ENCODE measurements at places on chromosomes 5 and 9.
A peak's percentile ranks its signal among the peaks of the same experiment; 100 is the strongest.

- DNase-seq, result no peak
Measured at GRCh38 chr9:38277601-38278200, 114.8 kb upstream of the ALDH1B1 start.

DNA sequence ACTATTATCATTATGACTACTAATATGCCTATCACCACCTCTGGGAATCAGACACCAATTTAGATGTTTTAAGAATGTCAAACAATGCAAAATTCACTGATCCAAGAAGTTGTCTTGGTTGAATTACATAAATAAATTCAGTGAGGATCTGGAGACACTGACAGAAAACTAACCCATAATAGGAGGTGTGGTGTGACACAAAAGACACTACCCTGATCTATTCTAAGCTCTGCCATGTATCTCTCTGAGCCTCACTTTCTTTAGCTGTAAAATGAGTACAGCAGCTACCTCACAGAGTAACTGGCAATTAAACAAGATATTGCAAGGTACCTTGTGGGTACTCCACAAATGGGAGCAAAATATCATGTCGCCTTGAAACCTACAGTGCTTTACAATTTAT lies 7.5 kb downstream of the CDK5RAP2 start:
- no peak for DNase-seq

- DNase-seq, result no peak
Measured at GRCh38 chr5:143148771-143149170, 254.7 kb downstream of the NR3C1 start.

DNA sequence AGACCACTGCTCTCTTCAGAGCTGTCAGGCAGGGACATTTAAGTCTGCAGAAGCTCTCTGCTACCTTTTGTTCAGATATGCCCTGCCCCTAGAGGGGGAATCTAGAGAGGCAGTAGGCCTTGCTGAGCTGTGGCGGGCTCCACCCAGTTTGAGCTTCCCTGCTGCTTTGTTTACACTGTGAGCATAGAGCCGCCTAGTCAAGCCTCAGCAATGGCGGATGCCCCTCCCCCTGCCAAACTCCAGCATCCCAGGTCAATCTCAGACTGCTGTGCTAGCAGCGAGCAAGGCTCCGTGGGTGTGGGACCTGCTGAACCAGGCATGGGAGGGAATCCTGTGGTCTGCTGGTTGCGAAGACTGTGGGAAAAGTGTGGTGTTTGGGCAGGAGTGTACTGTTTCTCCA lies 59.9 kb downstream of the CAVIN4 start:
- no peak for DNase-seq

GRCh38 chr5:99449786-99450185 lies 521.0 kb upstream of the CHD1 start:
- DNase-seq, result no peak

DNA sequence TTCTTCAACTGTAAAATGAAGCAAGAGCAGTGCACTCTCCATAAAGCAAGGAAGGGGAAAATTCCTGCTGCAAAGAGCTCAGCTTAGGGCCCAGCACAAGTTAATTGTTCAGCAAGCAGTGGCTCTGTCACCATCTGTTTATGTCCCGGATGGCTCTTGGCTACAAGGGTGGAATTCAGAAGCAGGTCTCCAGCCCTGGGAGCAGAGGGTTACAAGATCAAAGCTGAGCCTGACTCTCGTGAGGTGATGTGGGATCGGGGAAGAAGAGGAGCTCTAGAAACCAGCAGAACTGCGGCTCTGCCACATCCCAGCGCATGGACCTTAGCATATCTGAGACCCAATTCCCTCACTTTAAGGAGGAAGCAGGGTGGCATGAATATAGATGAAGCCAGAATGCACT lies 25.2 kb upstream of the OLFM1 start:
- DNase-seq, result no peak

- DNase-seq, result no peak
Measured at GRCh38 chr5:95083606-95084005, 201.3 kb downstream of the MCTP1 start.

- no peak for DNase-seq
Measured at GRCh38 chr9:3650994-3651622, 125.3 kb upstream of the RFX3 start.

DNA sequence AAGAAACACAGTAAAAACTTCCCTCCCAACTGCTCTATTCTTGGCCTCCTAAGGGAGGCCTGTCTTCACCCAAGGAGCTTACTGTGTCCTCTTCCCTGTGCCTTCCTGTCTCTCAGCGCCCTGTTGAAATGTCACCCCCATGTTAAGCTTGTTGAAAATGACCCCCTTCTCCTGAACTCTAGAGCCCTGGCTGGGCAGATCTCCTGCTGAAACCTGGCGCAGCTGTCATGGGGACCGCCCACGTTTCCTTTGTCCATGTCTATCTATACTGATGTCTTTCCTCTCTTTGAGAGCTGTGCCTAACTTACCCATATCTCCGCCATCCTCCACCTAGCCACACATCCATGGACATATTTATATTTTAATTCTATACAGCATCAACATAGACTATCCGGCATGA lies 33.3 kb downstream of the PTCH1 start:
- no peak for DNase-seq

DNA sequence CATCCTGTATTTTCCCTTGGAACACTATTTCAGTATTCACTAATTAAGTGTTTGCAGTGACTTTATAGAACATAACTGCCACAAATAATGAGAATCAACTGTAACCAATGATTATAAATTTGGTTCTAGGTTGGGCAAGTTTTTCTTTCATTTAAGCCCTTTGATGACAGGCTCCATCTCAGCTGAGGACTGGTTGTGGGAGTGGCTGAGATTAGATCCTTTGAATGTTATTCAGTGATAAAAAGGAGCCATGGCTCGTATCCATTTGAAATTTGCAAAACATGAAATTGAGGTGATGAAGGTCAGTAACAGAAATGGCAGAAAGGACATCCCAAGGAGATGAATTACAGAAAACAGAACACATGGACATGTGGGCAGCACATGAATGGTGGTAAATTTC lies 138.1 kb upstream of the PCA3 start:
- DNase-seq, result no peak

- no peak for DNase-seq
Measured at GRCh38 chr5:159050316-159051143, 49.2 kb downstream of the EBF1 start.

DNA sequence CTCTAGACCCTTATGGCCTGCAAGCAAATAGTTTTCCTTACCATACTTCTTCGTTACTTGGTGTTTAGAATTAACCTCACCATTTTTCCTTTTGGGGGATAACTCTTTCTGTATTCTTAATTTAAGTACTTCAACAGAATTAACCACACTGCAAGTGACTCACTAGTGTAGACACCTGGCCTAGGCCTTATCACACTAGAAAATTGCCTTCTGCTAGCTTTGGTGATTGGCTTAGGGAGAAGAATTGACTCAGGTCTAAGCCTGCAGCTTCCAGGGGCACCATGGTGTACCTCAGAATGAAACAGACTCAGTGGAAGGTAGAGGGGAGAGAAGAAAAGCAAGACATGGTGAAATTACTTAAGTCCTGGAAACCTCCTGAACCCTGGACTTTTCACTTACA lies 112.8 kb upstream of the HMHB1 start:
- no peak for DNase-seq

DNA sequence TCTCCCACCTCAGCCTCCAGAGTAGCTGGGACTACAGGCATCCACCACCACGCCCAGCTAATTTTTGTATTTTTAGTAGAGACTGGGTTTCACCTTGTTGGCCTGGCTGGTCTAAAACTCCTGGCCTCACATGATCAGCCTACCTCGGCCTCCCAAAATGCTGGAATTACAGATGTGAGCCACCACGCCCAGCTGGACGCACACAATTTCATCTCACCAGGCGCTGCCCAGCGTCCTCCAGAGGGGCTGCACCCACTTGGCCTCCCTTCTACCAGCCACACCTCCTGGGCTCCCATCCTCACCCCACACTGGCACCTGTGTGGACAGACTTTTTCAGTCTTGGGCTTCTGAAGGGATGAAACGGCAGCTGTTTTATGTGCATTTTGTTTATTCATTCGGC lies 3.8 kb upstream of the EXOC3 start:
- no peak for DNase-seq

- no peak for DNase-seq
Measured at GRCh38 chr9:19995619-19996018, 206.8 kb upstream of the SLC24A2 start.

GRCh38 chr9:93669958-93670207 lies 93.5 kb downstream of the PHF2 start:
- no peak for DNase-seq

DNA sequence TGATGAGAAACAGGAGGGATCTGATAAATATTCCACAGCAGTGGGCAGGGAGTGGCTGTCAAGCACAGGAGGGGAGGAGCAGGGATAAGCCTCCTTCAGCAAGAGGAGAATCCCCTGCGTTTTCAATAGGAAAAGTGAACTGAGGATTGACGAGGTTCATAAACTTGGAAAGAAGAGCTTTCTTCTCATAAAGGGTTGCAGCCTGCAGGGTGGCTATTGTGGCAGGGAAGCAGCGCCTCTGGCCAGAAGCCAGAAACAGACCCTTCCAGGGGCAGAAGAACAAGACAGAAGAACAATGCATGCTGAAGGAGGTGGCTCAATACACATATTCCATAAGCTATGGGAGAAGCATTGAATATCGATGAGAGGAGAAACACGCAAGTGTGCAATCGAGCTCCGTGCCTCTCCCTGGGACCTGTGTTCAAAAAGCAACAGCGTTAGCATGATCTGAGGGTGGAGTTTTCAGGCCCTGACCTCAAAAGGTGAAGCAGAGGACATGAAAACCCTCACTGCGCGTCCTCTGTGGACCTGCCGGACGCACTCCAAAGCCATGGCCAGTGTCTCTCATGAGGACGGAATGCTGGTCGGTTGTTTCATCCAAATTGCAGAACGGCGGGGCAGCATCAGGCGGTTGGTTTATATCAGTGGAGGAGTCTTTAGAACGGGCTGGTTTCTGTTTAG lies 67.6 kb downstream of the ANKRD33B start:
- DNase-seq, result no peak

GRCh38 chr5:125372694-125373631 lies 626.5 kb upstream of the ZNF608 start:
- DNase-seq, result no peak

GRCh38 chr9:131405858-131406537 lies 12.1 kb downstream of the PRRC2B start:
- peak; percentile 27 for DNase-seq

DNA sequence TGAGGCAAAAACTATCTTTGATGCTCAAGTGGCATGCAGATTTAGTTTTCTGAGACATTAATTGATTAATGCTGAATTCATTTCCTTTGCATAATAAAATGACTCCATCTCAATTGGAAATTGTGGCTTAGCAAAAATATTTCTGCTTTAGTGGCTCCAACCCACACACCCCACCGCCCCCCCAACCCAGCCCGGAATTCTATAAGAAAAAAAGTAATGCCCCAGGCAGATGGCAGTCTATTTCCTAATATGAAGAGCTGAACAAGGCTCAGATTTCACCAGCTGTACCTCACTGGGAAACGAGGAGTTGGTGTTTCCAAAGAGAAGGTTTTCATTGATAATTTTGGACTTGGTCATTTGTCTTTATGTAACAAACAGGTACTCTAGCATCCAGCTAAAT lies 182.1 kb downstream of the FBN2 start:
- no peak for DNase-seq

DNA sequence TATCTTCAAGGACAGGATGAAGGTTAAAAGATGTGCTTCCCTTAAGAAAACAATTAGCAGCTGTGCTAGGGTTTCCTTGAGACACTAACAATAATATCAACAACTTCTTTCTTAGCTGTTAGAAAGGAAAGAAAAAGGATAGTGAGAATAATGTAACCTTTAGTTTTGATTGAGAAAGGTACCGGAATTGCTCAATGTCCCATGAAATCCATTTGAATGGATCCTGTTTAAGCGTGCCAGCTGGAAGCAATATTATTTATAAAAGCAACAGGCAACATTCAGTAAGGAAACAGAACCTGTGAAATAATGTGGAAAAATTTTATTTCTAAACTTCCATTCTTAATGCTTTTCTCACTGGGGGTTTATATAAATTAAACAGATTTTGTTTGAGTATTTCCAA lies 120.9 kb downstream of the CCDC192 start:
- no peak for DNase-seq

- DNase-seq, result no peak
Measured at GRCh38 chr5:15620501-15620900, 120.5 kb downstream of the FBXL7 start.

- DNase-seq, result no peak
Measured at GRCh38 chr5:109239456-109239855, 170.3 kb downstream of the PJA2 start.

GRCh38 chr9:27627188-27627564 lies 53.9 kb upstream of the C9orf72 start:
- DNase-seq, result no peak

Data from CD4-positive, alpha-beta T cell treated with Interleukin-6 at 100 ng/mL for 8 hours (primary cell).